ENCODE measurements at places on chromosomes 6 and 20.

DNA sequence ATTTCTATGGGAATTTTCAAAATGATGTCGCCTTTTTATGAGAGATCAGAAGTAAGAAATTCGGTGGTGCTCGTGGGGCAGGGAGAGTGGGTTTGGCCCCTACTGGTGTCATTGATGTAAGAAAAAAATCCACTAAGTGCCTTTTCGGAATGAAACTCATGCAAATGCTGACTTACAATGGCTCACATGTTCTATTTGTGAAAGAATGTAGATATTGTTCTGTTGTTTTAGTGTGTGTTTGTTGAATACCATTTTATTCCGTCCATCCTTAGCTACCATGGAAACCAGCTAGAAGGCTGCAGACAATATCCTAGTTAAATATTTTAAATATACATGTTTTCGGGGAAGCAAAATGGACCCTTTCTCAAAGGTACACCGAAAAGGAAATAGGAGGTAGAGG, 304.9 kb downstream of the TAF4 start:
- DNase-seq = no peak

DNA sequence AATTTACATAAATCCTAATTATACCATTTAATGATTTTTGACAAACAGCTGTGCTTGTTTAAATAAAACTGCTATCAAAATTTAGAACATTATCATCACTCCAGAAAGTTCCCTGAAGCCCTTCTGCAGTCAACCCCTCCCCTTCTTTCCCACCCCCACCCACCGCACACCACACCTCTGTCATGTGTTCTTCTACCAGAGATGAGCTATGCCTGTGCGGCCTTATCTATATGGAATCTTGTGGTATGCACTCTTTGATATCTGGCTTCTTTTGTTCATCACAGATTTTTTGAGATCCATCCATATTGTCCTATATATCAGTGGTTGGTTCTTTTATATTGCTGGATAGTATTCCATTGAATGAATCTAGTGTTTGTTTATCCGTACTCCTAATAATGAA, 7.2 kb downstream of the MYLIP start:
- no peak for DNase-seq

GRCh38 chr6:1911474-1911873, 301.8 kb downstream of the FOXC1 start:
- DNase-seq = no peak

DNA sequence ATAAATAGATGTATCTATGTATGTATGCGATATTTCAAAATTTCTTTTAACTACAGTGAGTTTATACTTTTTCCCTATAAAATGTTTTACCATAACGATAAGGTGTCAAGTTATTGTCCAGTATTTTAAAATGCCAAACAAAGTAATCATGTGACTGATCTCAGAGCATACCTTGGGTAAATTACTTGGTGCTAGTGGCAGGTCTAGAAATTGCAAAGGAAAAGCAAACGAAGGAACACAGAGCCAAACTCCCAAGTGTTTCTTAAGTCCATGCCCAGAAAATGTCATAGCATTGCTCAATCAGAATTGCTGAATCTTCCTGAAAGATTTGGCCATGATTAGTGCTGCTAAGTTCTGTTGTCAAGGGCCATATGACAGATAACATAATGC, 77.5 kb downstream of the CAP2 start:
- DNase-seq = no peak

DNA sequence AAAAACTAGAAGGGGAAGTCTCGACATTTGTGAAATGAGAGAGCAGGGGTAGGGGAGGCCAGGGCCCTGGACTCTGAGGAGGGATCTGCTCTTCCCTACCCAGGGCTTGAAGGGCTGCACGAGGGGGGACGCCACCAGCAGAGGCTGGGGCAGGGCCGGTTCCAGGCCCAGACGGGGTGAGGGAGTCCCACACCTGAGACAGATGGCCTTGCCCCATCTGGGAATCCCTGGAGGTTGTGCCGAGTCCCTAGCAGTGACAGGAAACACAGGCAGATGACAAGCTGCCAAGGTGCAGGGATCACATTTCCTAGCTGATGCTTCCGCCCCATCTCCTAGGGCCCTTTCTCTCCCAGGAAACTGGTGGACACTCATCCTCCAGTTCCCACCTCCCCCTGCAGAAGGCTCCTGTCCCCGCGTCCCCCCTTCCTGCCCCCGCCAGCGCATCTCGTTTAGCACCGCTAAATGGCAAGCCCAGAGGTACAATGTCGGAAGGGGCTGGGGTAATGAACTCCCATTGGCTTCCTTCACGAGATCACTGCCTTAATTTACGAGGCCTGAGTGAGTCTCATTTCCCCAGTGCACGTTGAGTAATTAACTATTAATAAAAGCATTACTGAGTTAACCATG, 35.2 kb upstream of the CDH22 start:
- DNase-seq = no peak

- no peak for DNase-seq
Measured at GRCh38 chr20:13397300-13397724, 176.2 kb downstream of the ISM1 start.

DNA sequence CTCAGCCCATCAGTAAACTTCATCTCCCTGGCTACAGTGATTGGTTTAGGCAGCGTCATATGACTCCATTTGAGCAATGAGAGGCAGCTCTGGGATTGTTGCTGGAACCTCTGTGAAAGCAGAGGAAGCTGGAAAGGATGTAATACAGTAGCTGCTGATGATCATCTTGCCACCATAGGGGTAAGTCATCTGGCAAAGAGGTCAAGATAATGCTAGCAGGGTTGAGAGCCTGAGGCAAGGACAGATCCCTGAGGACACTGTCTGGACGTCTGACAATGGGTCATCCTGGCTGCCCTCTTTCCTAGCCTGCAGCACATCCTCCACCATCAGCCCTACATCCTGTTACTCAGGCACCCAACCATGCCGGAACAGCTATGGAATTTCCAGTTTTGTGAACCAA, 25.5 kb upstream of the FKBP1A start:
- no peak for DNase-seq

GRCh38 chr20:17481661-17482060, 49.5 kb downstream of the BFSP1 start:
- DNase-seq = no peak

DNA sequence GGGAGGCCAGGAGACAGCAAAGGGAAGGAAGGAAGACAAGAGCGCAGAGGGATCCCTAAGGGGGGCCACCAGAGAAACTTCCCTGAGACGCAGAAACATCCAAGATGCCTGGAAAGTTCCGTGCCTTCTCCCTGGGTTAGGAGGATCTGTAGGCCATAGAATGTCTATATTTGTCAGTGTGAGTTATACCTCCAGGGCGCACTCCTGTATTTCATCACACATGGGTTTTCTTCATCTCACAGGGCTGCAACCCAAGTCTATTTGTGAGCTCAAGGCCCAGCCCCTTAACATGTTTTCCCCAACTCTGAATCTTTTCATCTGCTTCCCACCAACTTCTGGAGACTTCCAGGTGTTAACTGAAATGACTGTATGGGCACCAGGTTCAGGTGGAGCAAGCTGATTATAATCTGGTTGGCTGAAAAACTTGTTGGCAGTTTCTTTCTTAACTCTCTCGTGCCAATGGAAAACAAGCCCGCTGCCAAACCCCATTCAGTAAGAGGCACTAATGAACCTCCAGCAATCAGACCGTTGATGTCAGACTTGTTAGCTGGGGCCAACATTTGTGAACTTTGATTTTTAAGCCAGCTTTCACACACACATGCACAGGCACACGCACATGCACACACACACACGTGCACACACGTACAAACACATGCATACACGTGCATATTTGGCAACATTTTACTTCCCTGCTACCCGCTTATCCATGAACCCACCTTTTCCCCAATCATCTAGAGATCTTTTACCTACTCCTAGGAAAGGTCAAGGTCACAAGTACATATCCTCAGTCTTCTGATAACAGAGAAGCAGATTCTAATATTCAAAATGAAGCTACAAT, 247.5 kb upstream of the GMDS start:
- DNase-seq = no peak

DNA sequence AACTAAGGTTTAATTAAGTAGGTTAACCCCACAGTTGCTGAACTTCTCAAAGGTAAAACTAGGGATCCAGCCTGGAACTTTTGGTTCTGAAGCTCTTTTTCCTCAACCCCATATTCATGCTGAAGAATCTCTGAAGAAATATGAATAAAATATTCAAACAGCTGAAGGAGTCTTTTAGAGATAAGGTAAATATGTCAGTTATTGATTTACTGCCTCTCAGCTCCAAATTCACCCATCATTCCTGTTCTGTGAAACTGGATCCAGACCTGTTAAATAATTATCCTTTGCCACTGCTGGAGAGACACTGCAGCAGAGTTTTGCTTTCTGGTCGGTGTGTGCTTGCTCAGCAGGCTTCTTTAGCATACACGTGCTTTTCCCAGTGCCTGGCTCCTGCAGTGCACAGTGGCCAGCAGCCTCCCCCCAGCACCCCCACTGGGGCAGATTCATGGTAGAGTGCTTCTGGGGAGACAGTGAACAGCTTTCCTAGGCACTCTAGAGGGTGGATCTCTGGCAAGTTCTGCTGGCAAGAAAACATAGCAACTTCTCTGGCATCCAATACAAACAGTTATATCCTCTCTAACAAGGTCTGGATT, 62.0 kb upstream of the BCLAF1 start:
- no peak for DNase-seq

GRCh38 chr6:26021001-26021349, 58.4 kb downstream of the TRIM38 start:
- DNase-seq = no peak

DNA sequence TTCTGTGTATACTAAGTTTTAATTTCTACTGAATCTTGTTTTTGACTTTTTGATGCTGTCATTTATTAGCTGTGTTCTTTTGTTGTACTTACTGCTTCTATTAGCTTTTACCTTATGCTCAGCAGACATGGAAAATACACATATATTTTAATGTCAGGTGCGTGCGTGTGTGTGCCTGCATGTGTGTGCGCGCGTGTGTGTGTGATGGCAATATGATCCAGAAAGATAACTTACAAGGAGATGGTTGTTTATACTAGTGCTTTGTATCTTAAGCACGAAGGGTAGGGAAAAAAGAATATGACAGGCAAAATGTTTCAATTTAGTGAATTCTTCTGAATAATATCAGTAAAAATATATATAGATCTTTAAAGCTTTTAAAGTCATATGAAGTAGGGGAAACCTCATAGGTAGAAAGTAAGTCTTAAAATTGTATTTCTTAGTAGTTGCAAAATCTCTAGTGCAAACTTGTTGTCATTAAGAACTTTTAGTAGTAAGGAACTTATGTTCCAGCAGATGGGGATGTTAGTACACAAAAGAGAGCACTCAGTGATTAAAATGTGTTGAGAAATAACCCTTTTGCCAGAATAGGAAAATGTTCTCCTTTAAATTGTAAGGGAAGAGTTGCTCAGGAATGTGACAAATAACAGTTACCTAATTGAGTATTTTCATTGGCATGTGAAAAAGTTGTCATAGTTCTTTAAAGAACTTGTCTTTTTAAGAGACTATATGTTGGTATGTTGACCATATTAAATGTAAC, 13.2 kb downstream of the QKI start:
- DNase-seq = no peak

DNA sequence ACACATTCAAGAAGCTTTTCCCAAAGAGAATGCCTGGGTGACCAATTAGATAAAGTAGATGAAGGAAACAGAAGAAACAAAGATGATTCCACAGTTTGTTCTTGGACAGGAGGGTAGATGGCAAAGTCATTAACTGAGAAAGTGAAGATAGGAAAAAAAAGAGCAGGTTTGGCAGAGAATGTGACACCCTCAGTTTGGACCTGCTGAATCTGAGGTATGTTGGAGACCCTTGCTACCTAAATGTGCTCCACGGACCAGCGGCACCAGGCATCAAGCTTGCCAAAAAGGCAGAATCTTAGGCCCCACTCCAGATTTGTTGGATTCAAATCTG, 49.7 kb downstream of the ARHGAP18 start:
- no peak for DNase-seq

DNA sequence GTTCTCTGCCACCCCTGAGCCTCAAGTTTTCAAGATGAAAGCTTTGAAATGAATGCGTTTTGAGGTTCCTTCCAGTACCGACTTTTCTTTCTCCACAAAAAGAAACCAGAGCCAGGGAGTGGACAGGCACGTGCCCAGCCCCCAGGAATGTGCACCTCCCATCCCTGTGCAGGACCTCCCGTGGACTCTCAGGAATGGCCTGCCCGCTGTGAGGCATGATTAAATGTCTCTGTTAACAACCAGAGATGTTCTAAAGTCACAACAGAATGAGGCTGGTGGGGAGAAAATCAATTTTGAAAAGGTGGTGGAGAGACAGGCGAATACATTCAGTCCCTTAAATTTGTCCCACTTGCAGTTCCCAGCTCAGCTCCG, 1.5 kb downstream of the TGM3 start:
- DNase-seq = no peak

- no peak for DNase-seq
Measured at GRCh38 chr6:84227044-84227433, 404 bp downstream of the CEP162 start.

- DNase-seq = no peak
Measured at GRCh38 chr6:44006872-44007303, 120.4 kb downstream of the MRPL14 start.

GRCh38 chr6:14888575-14889000, 357.3 kb upstream of the JARID2 start:
- DNase-seq = no peak

DNA sequence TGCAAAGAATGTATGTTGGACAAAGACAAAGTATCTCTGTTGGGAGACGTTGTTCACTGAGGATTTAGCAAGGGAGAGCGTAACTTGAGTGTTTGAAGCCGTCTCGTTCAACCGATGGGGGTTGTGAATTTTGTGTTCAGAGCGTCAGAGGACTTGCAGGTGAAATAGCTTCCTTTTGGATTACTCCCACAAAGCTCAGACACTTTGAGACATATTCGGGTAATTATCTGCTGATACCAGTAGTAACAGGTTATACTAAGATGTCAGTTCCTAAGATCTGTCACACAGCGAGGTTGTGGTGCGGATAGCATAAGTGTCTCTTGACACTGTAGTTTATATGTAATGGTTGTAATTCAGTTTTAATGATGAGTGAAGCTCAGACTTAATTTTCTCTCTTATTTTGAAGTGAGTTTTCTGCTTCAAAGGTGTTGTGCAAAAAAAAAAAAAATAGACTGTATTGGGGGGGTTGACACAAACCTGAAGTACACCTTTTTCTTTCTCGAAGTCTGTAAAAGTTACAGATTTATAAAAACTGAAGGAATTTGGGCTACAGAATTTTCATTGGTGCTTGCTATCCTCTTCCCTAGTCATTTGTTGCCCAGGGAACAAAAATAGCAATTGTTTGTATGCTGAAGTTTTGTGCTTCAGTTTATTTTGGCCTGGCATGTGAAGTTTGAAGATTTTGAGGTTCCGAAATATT, 1.7 kb downstream of the ASXL1 start:
- no peak for DNase-seq

DNA sequence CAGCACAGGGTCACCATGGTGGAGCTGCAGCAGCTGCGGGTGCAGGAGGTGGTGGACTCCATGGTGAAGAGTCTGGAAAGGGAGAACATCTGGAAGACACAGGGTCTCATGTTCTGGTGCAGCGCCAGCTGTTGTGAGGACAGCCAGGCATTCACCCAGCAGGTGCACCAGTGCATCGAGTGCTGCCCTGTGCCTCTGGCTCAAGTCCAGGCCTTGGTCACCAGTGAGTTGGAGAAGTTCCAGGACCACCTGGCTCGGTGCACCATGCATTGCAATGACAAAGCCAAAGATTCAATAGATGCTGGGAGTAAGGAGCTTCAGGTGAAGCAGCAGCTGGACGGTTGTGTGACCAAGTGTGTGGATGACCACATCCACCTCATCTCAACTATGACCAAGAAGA, 22.9 kb upstream of the RIPK1 start:
- DNase-seq = no peak

All from stimulated activated CD4-positive, alpha-beta T cell treated with anti-CD3 and anti-CD28 coated beads, Interleukin-1b, Interleukin-23, amount 100 ng/mL, for 24 hours (primary cell).